ENCODE measurements at places on chromosomes 3 and 15.

DNA sequence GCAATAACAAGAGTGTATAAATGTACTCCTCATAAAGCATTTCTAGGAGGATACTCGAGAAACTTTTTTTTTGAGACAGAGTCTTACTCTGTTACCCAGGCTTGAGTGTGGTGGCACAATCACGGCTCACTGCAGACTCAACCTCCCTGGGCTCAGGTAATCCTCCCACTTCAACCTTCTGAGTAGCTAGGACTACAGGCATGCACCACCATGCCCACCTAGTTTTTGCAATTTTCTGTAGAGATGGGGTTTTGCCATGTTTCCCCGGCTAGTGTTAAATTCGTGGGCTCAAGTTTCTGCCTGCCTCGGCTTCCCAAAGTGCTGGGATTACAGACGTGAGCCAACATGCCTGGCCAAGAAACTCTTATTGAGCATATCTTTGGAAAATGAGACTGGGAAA, 59.1 kb upstream of the PHLDB2 start:
- DNase-seq = no peak

- DNase-seq = no peak
These were observed 54.5 kb upstream of the SAMMSON start for GRCh38 chr3:69944931-69945493.

DNA sequence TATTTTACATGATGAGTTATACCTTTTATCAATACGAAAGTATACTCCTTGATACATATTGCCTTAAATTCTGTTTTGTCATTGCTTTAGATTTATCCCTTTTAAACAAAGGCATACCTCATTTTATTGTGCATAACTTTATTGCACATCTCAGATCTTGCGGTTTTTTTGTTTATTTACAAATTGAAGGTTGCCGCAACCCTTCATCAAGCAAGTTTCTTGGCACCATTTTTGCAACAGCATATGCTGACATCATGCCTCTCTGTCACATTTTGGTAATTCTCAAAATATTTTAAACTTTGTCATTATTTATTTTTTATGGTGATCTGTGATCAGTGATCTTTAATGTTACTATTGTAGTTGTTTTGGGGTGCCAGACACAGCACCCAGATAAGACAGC, 20.9 kb downstream of the SNRK start:
- no peak for DNase-seq

DNA sequence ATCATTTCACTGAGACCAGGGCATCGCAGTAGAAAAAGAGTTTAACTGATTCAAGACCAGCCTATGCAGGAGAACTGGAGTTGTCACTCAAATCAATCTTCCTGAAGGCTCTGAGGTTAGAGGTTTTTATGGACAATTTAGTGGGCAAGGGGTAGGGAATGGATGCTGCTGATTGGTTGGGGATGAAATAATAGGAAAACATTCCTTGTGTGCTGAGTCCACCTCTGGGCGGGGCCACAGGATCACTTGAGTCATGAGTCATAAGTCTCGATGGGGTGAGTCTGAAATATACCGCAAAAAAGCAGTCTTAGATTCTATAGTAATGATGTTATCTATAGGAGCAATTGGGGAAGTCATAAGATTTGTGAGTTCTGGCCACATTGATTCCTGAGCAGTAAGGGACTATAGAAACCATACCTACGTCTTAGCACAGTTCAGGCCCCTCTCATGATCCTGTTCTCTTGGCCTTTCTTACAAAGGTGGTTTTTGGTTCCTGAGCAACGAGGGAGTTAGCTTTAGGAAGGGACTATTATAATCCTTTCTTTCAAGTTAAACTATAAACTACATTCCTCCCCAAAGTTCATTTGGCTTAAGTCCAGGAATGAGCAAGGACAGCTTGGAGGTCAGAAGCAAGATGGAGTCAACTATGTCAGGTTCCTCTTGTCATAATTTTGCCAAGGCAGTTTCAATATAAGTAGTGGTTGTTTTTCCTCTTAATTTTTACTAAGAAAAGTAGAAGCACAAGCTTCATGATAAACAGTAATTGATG, 2.7 kb upstream of the OPA1 start:
- DNase-seq = no peak

DNA sequence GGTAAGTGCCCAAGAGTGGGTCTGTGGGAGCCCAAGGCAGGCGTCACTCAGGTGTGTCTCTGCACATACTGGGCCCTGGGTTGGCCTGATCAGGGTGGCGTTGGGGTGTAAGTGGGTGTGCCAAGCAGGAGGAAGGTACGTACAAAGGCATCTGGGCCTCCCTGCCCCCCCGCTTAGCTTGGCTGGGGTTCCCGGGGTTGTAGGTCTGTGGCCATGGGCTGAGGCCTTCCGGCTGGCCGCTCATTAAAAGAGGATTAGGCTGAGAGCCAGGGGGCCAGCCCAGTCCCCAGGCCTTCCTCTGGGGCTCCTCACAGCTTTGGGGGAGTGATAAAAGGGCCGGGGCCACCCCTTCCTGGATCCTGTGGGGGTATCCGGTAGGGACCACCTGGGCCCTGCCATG, 13.3 kb downstream of the SEMA3F start:
- DNase-seq = no peak

DNA sequence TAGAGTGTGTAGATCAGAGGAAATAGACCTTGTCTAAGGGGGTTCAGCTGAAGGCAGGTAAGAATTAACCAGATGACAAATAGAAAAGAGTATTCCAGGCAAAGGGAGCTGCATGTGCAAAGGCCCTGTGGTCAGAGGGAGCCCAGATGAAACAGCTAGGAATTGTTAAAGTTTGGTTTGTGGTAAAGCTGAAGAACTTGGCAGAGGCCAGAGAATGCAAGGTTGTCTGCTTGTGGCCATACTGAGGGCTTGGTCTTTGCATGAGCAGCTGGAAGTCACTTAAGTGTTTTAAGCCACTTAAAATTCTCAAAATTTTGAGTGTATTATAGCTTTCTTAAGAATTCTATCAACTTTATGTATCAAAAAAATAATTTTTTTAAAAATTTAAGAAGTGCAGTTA, 116.5 kb downstream of the NEK10 start:
- no peak for DNase-seq

DNA sequence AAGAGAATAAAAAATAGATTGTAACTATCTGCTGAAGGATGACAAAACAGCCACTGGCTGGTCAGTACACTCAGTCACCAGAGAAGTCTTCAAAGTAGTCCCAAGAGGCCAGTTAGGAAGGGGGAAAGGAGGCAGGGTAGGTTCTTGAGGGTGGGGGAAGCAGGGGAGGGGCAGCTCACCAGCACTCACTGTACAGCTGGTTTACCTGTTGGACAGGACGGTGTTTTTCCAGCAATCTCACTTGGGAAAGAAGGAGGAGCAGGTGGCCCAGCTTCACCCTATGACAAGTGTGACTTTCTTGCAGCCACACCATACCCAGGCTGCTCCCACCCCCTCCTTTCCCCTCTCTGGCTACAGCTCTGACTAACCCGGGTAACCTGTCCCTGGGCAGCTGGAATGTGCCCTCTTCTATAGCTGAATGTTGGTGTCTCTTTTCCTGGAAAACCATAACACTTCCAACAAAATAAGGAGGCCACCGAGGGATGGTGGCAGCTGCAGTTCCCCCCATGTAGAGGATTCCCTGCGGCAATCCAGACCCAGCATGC, 203.4 kb upstream of the NSMCE3 start:
- no peak for DNase-seq

DNA sequence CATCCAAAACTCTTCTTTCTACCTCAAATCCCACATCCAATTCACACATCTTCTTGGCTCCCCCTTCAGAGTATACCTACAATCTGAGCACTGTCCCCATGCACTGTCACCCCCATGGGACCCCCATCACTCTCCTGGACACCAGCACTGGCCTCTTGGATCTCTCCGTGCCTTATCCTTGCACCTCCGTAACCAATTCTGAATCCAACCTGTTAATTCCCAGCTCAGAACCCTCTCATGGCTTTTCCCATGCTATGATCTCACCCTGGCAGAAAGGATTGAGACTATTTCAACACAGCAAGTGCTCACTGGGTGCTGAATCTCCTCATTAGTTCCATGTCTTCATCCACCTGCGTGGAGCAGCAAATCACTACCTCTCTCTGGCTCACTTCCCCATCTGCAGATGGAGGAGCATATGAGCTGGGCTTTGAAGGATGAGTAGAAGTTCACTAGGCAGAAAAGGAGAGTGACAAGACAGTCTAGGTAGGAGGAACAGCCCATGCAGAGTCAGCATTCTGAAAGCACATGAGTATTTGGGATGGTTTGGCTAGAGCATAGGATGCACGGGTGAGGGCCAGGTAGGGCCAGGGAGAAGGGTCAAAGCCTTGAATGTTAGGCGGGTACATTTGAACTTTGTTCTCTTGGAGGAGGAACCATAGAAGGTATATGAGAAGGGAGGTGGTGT, 48.7 kb downstream of the SLC6A6 start:
- DNase-seq = no peak

DNA sequence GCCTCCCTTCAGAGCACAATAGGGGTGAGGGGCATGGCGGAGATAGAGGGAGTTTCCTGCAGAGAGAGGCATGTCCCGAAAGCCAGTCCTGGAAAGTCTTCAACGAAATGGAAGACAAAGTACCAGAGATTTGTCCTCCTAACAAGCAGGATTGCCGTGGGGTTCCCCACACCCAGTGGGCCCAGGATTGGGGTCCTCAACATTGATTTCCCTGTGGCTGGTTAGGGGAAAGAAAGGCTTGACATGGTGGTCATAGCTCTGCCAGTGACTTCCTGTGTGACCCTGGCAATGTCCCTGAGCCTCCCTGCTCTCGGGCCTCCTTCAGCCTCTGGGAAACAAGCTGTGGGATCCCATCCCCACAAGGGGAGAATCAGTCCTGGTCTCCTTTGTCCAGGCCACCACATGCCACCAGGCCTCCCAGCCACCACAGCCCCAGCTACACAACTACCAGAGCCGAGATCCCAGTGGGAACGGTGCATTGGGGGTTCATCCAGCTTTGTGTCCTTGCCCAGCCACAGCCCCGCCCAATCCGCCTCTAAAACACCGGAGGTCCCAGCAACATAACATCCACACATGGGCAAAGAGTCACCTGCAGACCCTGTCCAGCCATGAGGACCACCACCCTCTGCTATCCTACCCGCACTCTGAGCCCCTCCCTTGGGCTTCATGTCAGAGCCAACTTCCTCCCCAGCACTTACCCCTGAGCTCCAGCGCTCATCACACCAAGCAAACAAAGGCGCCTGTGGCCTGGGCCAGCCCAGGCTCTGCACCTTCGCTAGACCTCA, 63.0 kb downstream of the ADAMTS17 start:
- DNase-seq = no peak

- no peak for DNase-seq
These were observed 273.0 kb downstream of the DIPK2A start for GRCh38 chr3:144244662-144245061.

DNA sequence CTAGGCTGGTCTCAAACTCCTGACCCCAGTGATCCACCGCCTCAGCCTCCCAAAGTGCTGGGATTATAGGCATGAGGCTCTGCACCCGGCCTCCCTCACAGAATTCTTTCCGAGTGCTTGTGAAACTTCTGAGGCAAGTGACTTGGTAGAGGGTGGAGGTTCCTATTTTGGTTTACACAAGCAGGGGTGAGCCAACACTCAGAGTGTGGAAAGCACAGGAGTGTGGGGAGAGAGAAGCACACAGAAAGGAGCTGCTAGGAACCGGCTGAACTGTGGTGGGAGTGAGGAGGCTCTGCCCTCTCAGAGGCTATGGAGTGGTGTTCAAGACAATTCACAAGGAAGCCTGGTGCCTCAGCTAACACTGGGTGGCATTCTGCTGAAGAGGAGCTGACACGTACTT, 7.7 kb downstream of the CAPN3 start:
- no peak for DNase-seq

GRCh38 chr15:59828861-59829260, 139.7 kb upstream of the BNIP2 start:
- no peak for DNase-seq
